ENCODE measurements at places on chromosomes 2 and 18.
A peak's percentile ranks its signal among the peaks of the same experiment; 100 is the strongest.

DNA sequence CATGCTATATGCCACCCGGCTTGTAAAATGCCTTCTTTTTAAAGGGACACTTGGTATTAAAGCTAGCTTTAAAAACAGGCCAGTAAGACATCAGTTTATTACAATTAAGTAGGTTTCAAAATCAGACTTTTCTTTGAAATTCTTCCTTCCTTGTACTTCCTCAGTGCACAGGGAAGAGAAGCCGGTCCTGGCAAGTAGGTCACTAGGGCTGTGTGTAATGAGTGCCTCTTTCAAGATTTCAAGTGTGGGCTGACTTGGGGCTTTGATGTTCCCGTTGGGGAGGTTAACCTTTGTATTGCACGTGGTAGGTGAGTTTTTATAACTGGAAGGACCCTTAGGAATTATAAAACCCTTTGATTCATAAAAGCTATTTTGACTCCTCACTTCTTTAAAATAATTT is 566.4 kb upstream of the ID2 start:
- no peak for DNase-seq

DNA sequence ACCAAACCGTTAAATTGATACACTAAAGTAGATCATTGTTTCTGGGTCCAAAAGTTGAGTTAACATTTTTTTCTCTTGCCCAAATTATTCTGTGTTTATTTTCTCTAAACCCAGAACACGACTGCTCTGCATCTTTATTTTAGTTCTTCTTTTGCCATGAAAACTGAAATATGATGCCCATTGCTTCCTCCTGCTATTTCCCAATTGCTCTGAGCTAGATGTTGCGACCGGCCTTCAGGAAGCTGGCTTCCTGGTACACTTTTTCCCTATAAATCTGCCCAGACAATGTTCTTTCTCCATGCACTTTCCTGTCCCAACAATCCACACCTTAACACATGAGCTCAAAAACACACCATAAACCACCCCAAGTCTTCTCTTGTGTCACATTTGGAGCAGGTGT is 501.4 kb downstream of the FBXO15 start:
- DNase-seq = no peak

GRCh38 chr18:58911766-58912165 is 47.1 kb downstream of the ZNF532 start:
- no peak for DNase-seq

DNA sequence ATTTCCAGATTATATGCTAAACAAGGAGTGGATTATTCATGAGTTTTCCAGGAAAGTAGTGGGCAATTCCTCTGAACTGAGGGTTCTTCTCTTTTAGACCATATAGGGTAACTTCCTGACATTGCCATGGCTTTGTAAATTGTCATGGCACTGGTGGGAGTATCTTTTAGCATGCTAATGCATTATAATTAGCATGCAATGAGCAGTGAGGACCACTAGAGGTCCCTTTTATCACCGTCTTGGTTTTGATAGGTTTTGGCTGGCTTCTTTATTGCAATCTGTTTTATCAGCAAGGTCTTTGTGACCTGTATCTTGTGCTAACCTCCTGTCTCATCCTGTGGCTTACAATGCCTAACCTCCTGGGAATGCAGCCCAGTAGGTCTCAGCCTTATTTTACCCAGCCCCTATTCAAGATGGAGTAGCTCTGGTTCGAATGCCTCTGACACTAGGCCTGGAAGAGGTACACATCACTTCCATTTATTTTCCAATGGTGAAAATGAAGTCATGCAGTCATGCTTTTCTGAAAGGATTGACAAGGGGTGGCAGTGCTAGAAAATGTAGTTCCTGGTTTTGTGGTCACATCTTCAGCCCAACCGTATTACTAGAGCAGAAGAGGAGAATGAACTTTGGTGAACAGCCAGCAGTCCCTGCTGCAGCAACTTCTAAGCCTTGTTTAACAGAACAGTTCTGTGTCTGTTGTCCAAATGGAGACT is 26.6 kb upstream of the ITGA4 start:
- DNase-seq = peak; percentile 82

GRCh38 chr18:3773303-3773702 is 323.3 kb downstream of the TGIF1 start:
- DNase-seq = no peak

GRCh38 chr2:239052798-239053665 is 205.1 kb downstream of the TWIST2 start:
- no peak for DNase-seq

DNA sequence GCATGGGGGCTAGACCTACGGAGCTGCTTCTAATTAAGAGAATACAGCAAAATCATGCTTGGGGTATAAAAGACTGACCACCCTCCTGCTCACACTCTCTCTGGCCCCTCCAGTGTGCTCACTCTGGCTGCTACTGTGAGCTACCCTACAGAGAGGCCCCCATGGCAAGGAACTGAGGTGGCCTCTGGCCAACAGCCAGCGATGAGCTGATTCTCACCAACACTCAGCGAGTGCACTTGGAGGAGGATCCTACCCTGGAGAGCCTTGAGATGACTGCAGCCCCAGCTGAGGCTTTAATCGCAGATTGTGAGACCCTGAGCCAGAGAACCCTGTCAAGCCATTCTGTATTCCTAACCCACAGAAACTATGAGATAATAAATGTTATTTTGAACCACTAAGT is 88.2 kb downstream of the GFPT1 start:
- DNase-seq = no peak

- no peak for DNase-seq
Observed at GRCh38 chr2:66426244-66427111, 8.4 kb upstream of the MEIS1 start.

DNA sequence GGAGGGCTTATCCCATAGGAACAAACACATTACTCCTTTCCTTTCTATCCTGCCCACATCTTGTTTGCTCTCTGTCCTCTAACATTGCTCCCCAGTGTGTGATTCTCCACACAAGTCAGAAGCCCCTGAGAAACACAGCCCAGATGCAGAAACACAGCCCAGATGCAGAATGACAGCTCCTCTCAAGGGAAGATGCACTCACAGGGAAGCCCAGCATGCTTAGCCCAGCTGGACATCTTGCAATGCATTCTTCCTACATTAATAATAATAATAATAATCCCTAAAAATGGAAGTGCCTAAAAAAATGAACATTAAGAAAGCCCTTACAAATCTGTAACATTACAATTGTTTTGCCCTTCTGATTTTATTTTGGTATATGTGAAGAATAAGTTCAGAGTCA is 172.1 kb downstream of the CBLN2 start:
- DNase-seq = no peak

GRCh38 chr2:241200822-241201395 is 12.4 kb downstream of the ANO7 start:
- DNase-seq = peak; percentile 83

- no peak for DNase-seq
Observed at GRCh38 chr2:14255135-14255820, 377.2 kb upstream of the LRATD1 start.

DNA sequence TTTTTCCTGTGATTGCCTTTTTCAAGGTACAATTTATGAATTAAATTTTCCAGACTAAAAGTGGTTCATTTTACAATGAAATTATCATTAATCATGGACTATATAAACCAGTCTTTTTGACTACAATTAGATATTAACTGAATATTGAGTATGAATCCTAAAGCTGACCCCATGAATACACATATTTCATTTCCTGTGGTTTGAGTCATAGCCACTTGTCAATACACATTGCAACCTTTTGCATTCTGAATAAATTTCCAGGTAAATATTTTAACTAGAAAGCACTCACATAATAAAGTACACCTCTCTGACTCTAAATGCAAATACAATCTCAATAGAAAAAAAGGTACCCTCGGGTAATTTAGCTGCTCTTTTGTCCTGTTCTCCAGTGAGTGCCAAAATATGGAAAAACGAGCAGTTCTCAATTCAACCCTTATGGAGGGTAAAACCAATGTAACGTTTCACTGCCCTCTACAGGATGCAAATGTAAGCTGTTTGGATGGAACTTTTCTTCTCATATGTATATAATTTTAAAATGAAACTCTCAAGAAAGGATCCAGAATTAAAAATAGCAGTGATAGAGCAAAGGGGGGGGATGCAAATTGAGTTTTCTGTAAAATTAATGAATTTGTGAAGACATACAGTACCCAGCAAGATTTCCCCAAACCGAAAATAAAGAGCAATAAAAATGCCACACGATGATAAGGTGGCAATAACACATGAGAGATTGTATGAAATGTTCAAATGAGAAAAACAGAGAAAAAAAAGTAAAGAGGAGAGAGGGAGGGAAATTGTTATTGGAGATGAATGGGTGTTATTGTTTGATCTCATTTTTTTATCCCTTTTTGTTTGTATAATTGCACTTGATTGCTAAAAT is 1795.7 kb upstream of the PIK3C3 start:
- no peak for DNase-seq
